Muscle of back (tissue), 13 donors: ENCODE measurements at places on chromosomes 2 and 18. TPM values are rescaled to one million over a fixed set of nuclear protein-coding genes. Genes with fewer than 3 reads are reported as not detected.

- DNase-seq, result no peak
Observed at GRCh38 chr2:64141674-64142405, 2.4 kb downstream of the PELI1 start.

The APOB gene
- 0.10 TPM for polyA plus RNA-seq

The UGT1A5 gene
- not detected for polyA plus RNA-seq

DNA sequence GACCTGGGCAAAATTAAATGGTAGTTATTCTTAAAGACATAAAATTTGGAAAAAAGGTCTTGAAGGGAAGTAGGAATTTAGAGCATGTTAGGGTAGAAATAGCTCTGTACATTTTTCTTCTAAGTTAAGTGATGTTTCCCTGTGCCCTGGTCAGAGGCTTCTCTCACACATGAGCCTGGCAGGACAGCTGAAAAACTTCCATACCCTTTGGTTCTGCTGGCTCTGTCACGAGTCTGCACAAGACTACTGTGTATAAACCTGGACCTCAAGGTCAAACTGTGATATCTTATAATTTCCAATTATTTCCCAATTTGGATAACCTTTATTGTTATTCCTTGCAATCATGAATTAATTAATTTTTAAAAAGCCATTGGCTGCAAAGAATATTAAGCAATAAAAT, 664.7 kb downstream of the BCL11A start:
- DNase-seq, result no peak

DNA sequence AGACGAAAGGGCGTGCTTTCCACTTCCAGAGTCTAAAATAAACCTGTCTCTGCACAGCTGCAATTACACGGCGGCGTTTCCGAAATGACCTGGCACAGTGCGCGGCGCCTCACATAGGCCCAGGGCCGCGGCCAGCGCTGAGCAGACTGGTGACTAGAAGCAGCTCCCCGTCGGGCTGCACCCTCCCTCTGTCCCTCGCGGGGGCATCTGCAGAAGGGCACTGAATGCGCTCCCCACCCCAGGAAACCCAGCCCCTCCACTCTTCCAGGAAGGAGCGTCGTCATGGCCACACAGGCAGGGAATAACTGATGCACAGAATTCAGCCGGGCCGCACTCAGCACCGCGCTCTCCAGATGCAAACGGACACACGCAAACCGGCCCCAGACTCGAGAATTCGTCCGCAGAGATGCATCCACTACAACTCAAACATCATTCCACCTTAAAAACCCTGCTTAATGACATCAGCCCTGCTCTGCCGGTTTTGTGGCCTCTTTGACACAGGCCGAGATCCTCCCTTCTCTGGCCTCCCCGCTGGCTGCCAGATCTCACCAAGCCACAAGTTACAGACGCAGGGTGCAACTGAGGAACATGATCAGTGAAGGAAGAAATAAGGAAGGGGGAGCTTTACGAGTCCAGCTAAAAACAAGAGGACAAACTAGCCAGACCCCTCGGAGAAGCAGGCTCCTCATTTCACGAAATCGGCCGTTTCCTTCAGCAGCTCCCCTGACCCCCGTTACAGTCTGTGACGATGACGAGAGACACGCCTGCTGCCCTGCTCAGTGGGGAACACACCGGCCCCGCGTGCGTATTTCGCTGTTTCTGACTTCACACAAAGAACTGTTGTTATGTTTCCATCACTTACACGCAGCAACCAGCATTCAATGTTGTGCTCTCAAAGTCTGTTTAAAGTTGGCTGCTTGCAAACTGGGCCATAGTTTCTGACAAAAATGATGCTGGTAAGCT, 40.2 kb downstream of the MBP start:
- DNase-seq, result no peak

The CCDC85A gene
- polyA plus RNA-seq, result 3.7 TPM

- no peak for DNase-seq
Observed at GRCh38 chr18:10080372-10080771, 166.6 kb downstream of the VAPA start.
